Pulmonary artery endothelial cell (primary cell): ENCODE measurements at places on chromosomes 2 and 18. TPM values are rescaled to one million over a fixed set of nuclear protein-coding genes. Genes with fewer than 3 reads are reported as not detected.

Gene MEMO1
- total RNA-seq, result 48.8 and 52.7 TPM in 2 replicates

Gene PLB1
- 0.46 and 0.81 TPM in 2 replicates for total RNA-seq

Gene HOXD13
- total RNA-seq, result not detected in 2 replicates

Gene KLHL29
- 4.2 and 5.6 TPM in 2 replicates for total RNA-seq

DNA sequence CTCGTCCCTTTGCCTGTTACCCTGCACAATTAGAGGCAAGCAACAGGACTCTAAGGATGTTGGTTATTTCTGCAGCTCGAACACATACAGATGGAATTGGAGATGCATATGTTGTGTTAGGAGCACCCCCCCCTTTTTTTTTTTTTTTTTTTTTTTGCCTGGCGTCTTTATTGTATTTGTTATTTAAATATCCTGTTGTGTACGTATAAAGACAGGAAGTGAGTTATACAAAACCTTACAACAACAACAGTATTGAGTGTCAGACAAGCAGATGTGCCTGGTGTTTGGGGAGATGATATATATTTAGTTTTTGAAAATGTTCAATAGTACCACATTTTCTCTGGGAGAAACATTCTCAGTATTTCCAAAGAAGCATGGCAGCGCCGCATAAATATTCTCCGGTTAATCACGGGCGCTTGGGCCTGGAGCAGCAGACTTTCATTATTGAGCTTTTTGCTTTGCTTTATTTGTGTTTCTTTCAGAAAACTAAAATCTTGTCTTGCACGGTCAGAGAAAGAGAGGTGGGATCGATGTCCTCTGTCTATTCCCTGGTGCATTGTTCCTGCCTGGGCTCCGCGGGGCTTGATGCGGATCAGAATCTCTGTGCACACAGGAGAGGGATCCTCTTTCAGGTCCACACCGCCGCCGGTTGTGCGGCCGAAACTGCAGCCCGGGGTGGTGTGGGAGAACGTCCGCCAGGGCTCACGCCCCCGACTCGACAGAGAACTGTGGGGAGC is 23.2 kb upstream of the ZNF516 start:
- DNase-seq, result no peak

DNA sequence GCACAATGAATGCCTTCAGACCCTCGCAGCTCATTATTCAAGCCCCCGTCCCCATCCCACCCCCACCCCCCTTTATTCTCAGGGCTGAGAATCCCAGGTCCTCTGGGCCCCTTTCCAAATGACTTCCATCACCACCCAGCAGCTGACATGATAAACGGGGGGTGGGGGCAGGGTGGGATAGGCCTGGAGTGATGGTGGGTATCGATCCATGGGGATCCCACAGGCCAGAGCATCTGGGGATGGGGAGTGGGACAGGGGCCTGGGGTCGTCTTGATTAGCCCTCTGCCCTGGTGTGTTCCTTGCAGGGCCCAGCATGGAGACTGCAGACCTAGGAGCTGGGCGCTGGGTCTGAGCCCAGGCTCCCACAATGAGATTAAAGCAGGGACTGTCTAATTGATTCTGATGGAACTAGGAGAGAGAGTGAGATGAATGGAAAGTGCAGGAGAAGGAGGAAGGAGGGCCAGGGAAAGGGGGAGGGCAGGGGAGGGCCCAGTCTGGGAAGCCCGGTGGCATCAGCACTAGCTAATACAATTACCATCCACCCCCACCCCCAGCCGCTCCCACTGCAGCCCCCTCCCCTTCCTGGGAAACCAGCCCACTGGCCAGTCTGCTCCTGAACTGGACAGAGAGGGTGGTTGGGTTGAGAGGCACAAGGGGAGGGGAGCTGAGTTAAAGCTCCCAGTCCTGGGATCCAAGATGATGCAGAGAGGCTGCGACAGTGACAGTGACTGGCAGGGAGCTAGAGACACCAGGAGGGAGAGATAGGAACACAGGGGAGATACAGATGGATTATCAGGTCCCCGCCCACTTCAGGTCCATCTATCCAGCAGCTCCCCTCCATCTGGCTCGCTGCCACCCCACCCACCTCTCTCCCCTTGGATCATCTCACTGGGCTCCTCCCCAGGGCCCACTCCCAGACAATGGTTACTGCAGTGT is 13.1 kb upstream of the TNS1 start:
- no peak for DNase-seq

DNA sequence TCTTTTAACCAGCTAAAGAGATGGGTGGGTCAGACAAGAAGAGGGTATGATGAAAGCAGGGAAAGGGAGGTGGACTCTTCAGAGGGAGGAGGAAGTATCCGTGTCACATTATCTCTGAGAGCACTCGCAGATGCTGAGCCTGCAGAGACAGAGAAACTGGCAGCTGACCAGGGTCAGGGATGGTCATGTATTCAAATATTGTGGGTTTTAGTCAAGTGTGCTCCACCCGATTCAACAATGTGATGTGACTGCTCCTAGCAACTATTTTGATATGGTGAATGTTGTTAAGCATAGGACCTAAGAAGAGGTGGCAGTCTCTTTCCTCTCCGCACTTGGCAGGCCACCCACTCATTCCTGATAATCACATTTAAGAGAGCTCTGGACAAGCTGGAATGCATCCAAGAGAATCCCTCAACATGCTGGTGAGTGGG is 1.3 kb upstream of the CLIP4 start:
- DNase-seq, result no peak

DNA sequence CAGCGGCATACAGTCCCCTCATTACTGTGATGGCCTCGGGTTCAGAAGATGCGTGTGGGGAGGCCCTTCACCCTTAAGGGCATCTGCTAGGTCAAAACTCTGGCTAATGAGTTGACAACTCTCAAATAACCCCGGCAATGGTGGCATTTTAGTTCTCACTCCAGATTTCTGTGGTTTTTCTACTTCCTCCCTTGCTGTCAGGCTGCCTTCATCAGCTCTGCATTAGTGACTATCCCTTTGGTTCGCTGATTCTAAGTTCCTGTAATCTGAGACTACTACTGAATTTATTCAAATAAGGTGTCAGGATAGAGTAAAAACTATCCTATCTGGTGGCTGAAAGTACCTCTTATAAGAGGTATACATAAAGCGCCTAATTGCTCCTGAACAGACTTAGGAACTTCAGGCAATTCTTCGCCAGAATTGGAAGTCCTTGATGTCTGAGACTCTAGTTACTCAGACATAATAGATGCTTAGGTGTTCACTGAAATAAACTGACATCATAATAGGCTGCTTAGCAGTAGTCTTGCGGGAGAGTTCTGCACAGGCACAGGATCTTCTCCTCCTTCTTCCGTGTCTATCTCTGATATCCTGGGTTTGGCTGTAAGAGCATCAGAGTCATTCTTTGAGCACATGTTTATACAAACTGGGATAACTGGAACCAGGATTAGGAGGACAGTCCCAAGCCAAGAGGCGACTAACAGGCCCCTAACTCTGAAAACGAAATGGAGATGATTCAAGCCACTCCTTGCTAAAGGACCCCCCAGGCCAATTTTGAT is 194.5 kb downstream of the DNER start:
- no peak for DNase-seq

DNA sequence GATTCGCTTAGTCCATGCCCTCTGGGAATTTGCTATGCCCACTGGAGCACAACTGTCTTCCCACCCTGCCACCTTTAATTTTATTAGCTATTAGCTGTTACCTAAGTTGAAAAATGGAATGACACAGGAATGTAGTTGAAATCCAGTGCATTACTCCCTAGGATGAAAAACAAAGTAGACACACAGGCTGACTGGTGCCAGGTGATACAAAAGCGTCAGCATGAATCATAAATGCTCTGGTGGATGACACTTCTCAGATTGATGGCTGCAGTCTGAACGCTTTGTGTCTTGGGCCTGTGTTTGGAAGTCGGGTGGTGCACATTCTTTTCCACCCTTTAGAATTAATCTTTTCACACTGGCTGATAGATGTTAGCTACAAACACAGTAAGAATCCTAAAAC is 802.0 kb downstream of the DCC start:
- DNase-seq, result no peak

GRCh38 chr2:183253441-183254130 is 129.3 kb downstream of the NUP35 start:
- no peak for DNase-seq

- DNase-seq, result no peak
Observed at GRCh38 chr2:64326578-64327050, 127.3 kb upstream of the LGALSL start.

GRCh38 chr2:50763776-50764175 is 268.2 kb downstream of the NRXN1 start:
- DNase-seq, result no peak

DNA sequence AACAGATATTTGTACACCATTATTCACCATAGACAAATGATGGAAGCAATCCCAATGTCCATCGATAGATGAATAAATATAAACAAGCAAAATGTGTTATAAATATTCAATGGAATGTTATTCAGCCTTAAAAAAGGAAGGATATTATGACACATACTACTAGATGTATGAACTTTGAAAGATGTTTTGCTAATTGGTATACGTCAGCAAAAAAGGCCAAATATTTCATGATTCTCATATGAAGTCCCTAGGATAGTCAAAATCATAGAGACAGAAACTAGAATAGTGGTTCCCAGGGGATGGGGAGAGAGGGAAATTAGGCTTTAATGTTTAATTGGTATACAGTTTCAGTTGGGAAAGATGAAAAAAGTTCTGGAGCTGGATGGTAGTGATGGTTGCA is 85.2 kb downstream of the FSIP2 start:
- no peak for DNase-seq

DNA sequence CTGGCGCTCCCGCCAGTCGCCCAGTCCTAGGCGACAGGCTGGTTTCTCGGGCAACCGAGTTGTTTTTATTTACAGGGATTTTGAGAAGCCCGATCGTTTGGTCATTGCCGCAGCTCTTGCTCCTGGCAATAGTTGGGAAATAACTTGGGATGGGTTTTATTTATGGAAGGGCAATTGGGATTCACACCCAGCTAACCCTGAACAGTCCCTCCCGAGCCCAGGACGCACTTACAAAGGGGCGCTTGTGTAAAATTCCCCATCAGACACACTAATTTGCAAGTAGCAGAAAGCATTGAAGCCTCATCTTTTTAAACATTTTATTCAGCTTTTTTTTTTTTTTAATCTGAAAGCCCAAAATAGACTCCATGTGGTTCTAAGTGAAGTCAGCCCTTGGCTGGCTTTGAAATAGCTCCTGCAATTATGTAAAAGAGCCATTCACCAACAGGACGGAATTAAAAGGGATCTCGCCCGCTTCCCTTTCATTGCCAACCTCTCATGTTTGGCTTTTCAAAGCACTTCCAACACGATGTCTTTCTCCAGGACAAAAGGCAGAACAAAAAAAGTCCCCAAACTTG is 3.6 kb upstream of the GBX2 start:
- DNase-seq, result no peak

GRCh38 chr2:179805001-179805400 is 56.4 kb downstream of the ZNF385B start:
- no peak for DNase-seq

- DNase-seq, result no peak
Observed at GRCh38 chr2:85826990-85827878, 61.6 kb downstream of the ST3GAL5 start.

GRCh38 chr18:68604256-68604655 is 110.7 kb downstream of the TMX3 start:
- DNase-seq, result no peak

GRCh38 chr2:85613717-85614515 is 2.0 kb upstream of the C2orf68 start:
- no peak for DNase-seq

DNA sequence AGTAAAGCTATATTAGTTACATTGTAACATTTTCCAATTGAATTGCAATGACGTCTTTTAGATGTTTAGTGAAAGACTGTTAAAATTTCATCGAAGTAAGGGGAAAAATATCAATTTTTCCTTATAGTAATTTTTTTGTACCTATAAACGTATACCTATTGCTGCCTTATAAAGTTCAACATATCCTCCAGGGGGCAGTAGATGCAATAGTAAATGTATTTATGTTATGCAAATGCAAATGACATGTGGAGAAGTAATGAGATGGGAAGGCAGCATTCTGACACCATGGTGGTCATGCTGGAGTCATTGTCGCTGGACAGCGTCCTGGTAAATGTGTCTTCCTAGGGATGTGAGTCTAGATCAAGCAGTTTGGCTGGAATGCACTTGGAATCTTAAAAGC is 38.7 kb downstream of the MSTN start:
- DNase-seq, result peak; percentile 8
